ENCODE measurements at places on chromosomes 4 and X.

- DNase-seq: no peak
Observed at GRCh38 chr4:126991965-126992364, 640.8 kb upstream of the INTU start.

- DNase-seq: peak; percentile 87
Observed at GRCh38 chr4:125849869-125850268, 535.1 kb downstream of the FAT4 start.

GRCh38 chrX:10203617-10204016 lies 46.8 kb downstream of the CLCN4 start:
- DNase-seq: no peak

DNA sequence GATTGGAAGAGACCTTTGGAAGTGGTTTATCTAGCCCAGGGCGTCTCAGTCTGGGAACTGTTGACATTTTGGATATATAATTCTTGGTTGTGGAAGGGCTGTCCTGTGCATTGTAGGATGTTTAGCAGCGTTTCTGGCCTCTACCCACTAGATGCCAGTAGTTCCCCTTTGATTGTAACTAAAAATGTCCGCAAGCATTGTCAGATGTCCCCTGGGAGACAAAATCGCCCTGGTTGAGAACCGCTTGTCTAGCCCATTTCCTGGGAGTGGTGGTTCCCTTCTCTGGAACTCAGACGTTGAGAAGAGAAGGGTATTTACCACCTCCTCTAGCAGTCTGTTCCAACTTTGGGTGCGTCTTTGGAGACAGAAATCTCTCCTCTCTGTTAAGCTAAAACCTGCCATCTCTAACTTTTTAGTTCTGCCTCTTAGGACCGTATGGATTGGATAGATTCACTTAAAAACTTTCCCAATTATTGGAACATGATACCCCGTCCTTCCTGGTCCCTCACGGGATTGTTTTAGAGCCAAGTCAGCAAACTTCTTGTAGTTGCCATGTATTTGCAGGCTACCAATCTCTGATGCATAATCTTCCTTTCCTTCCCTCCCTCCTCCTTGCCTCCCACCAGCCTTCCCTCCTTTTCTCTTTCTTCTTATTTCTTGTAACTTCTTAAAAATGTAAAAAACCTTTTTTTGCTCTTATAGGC lies 13.9 kb downstream of the TMEM165 start:
- peak; percentile 68 for DNase-seq

- no peak for DNase-seq
Observed at GRCh38 chrX:11329021-11329420, 35.8 kb downstream of the AMELX start.

GRCh38 chr4:41517121-41517520 lies 20.8 kb upstream of the LIMCH1 start:
- DNase-seq: no peak

- no peak for DNase-seq
Observed at GRCh38 chr4:8771666-8772065, 100.0 kb downstream of the HMX1 start.

DNA sequence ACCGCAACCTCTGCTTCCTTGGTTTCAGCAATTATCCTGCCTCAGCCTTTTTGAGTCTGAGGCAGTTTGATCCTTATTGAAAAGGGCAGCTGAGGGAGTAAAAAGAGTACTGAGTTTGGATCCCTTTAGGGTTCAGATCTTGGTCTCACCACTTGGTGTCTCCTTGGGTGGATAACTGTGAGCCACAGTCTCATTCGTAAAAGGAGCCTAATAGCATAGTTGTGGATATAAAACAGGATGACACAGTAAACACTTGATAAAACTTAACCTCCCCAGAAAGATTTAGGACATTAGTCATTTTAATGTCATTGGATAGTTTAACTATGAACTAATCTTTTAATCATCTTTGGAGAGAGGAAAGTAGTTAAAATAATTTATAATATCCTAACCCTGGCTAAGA lies 173.0 kb downstream of the ANK2 start:
- DNase-seq: peak; percentile 46

- peak; percentile 3 for DNase-seq
Observed at GRCh38 chr4:70556856-70557255, 35.2 kb upstream of the AMBN start.

- DNase-seq: no peak
Observed at GRCh38 chrX:68914479-68914946, 85.7 kb downstream of the EFNB1 start.

GRCh38 chr4:71558248-71558647 lies 219.4 kb downstream of the SLC4A4 start:
- no peak for DNase-seq

- no peak for DNase-seq
Observed at GRCh38 chr4:173370130-173370476, 651 bp upstream of the SAP30 start.

- DNase-seq: no peak
Observed at GRCh38 chrX:74250574-74250973, 53.4 kb upstream of the ZCCHC13 start.

DNA sequence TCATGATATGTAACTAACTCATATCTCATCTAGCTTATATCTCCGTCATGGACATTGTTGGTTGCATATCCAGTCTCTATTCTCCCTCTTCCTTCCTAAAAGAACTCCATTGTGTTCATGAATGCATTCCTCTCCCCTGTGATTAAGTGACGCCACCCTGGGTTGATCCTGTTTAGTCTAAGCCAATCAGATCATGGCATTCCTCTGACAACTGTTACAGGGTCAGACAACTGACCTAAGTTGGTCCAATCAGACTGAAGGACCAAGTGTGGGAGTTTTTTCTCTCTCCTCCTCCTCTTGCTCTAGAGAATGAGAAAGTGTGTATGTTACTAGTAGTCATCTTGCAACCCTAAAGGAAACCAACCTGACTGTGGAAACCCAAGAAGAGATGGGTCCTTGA lies 3.6 kb downstream of the APOO start:
- no peak for DNase-seq

DNA sequence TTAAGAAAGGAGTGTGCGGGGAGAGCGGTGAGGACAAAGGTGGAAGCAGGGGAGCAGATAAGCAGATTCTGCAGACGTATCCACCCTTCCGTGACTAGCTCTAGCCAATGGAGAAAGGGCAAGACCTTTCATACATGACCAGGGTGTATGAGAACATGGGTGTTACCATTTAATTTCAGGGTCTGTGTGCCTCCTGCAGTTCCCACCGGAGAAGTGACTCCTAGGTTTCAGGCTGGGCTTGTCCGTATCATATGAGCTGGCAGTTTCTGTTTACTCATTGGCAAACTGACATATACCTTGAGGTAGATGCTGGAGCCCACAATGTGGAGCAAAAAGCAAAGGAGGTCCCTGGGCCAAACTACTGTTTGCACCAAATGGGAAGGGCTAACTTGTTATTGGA lies 6.8 kb downstream of the RBM47 start:
- no peak for DNase-seq

DNA sequence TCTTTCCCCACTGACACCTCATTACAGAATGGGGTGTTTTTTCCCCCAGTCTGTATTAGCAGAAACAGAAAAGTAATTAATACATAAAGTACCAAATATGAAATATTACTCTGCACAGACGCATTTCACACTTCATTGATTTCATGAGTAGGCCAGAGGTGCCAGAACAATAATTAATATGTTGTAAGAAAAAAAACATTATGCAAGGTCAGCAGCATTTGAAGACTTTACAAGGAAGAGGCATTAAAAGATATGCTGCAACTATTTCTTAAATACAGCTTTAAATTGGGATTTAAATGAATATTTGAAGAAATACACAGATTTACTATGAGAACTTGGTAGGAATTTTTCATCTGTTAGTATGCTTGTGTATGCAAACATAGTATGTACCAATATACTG lies 37.7 kb downstream of the NAA11 start:
- no peak for DNase-seq

GRCh38 chr4:37476691-37477090 lies 209.5 kb downstream of the RELL1 start:
- DNase-seq: no peak

- DNase-seq: no peak
Observed at GRCh38 chrX:120377715-120378114, 15.8 kb downstream of the ATP1B4 start.

DNA sequence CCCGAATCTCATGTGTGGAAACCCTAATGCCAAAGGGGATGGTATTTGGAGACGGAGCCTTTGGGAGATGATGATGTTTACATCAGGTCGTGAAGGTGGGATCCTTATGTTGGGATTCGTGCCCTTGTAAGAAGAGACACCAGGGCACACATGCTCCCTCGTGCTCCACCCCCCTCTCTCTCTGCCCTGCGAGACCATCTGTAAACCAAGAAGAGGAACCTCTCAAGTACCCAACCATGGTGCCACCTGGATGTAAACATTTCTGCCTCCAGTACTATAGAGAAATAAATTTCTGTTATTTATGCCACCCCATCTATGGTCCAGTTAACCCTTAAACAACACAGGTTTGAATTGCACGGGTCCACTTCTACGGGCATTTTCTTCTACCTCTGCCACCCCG lies 179.4 kb downstream of the DHRSX start:
- DNase-seq: no peak

- DNase-seq: no peak
Observed at GRCh38 chr4:38102957-38103588, 142.9 kb downstream of the PTTG2 start.

DNA sequence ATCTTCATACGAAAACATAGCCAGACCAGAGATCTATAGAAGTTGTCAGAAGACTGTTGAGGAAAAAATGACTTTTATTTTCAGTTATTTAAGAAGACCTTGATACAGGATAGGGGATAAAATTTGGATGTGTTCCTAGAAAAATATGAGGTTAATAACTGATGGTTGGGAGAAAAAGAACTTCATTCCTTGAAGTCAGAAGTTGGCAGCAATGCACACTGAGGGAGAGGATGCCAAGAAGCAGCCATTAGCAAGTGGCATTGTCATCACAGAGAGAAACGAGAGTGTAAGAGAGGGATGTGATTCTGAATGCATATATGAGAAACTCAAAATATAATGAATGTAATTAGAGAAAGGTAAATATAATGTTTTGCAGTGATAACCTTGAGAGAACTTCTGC lies 382.1 kb upstream of the EPHA5 start:
- peak; percentile 4 for DNase-seq

GRCh38 chr4:115110191-115111181 lies 2.9 kb downstream of the NDST4 start:
- DNase-seq: no peak

GRCh38 chrX:139203651-139204570 lies 326.6 kb upstream of the F9 start:
- DNase-seq: peak; percentile 2

DNA sequence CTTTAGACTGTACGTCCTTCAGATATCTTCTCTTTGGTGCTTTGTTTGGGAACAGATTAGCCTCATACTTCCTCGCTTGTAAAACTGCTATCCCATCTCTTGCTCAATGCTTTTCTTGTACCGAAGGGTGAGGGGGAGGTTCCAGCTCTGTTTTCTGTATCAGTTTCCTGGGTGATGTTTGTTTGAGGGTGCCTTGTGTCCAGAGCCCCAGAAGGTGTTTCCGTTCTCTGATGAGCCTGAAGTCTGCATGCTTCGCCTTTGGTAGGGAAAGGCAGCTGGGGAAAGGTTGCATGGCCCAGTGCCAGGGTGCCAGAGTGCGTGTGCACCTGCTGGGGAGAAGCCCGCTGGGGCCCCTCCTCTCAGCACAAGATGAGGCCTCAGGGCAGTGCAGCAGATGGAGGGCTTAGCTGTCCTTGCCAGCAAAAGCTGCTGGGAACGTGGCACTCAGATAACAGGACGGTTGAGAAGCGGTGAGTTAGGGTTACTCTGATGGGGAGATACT lies 73.7 kb downstream of the TBL1X start:
- no peak for DNase-seq

DNA sequence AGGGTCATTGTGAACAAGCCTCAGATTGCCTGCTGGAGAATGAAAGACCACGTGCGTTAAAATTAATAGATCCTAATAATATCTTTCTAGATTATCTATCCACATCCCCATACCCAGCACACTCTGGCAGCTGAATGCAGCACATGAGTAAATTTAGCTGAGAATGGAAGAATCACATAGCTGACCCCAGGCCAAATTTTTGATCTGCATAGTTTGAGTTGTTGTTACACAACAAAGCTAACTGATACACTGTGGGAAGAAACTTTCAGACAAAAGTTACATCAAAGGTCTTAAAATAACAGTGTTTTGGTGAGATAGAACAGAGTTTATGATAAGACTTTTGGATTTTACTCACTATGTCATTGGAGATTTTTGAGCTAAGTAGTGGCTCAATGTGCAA lies 72.4 kb upstream of the ANXA10 start:
- DNase-seq: no peak

- DNase-seq: no peak
Observed at GRCh38 chr4:81572402-81572801, 100.7 kb upstream of the RASGEF1B start.

DNA sequence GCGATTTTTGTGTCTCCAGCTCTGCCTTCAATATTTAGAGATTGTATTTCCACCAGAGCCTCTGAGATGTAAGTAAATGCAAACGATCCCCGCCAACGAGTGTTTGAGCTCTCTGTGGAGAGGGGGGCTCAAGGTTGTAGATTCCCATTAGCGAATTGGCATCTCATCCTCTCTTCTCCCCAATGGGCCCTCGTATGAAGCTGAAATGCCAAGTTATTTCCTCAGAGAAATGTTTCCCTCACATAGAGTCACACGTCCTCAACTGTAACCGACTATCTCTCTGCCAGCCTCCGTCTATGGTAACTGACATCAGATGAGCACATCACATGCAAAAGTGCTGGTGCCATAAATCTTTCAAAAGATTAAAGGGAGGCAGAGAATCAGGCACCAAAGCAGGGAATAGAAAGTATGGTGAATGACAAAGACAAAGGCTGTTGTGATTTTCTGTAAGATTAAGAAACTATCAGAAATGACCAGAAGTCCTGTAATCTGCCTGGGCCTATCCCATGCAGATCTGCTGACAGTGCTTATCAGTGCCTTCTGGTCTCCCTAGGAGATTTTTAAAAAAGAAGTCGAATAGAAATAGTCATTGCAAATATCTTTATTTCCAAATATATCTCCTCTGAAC lies 157.1 kb downstream of the PDGFRA start:
- DNase-seq: no peak

GRCh38 chr4:60682901-60683300 lies 517.2 kb upstream of the ADGRL3 start:
- peak; percentile 66 for DNase-seq

DNA sequence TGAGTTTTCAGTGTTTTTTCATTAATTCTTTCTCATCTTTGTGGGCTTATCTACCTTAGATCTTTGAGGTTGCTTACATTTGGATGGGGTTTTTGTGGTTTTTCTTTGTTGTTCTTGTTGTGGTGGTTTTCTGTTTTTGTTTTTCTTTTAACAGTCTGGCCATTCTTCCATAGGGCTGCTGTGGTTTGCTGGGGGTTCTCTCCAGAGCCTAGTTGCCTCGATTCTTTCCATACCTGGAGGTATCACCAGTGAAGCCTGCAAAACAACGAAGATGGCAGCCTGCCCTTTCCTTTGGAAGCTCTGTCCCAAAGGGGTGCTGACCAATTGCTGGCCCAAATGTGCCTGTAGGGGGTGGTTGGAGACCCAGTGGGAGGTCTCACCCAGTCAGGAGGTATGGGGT lies 168.6 kb upstream of the CLNK start:
- no peak for DNase-seq

Data from fibroblast of skin of abdomen (primary cell).